NB4 (cell line): ENCODE measurements at places on chromosomes 7 and 10.

- peak; percentile 58 for DNase-seq
Measured at GRCh38 chr7:12638851-12639456, 48.5 kb upstream of the ARL4A start.

DNA sequence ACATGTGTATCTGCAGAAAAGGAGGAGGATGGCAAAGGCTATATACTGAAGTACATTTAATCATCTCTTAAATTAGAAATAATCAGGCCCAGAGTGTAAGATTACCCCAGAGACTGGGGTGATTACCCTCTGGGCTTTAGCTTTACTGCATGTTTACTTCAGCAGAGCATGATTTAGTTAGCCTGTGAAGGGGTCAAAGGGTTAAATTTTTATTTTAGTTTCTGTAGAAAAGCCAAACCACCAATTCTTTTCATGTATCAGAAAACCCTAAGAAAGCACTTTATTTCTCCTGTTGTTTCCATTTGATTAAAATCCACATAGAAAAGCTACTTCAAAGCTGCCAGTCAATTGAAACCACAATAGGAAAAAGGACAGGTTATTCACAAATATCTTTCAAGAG is 101.5 kb upstream of the LSM8 start:
- DNase-seq = no peak

DNA sequence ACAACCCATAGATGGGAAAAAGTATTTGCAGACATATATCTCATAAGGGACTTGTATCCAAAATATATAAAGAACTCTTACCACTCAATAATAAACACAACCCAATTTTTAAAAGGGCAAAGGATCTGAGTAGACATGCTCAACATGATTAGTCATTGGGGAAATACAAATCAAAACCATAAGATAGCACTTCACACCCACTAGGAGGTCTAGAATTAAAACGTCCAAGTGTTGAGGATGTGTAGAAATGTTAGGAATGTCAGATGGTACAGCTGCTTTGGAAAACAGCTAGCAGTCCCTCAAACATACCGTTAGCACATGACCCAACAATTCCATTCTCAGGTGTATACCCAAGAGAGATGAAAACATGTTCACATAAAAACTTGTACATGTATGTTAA is 8.3 kb downstream of the PSTK start:
- DNase-seq = no peak

DNA sequence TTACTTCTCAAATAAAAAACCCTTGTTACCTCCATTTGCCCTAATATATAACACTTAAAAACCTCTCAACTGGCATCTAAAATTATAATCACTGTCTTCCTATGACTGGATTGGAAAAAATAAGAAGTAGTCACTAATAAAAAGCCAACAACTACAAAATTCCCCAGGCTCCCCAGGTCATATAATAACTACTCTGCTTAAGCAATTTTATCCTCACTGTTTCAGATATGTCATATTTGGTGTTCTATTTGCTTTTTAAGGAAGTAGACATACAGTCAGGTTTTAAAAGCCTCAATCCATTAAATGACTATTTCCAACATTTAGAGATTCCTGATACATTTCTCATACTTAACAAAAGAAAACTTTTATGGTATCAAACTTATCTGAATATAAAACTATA is 2.4 kb downstream of the H2AZ2 start:
- DNase-seq = peak; percentile 56

GRCh38 chr10:52436664-52437063 is 122.6 kb downstream of the DKK1 start:
- DNase-seq = no peak

- no peak for DNase-seq
Measured at GRCh38 chr7:98214811-98215321, 3.6 kb downstream of the BHLHA15 start.

DNA sequence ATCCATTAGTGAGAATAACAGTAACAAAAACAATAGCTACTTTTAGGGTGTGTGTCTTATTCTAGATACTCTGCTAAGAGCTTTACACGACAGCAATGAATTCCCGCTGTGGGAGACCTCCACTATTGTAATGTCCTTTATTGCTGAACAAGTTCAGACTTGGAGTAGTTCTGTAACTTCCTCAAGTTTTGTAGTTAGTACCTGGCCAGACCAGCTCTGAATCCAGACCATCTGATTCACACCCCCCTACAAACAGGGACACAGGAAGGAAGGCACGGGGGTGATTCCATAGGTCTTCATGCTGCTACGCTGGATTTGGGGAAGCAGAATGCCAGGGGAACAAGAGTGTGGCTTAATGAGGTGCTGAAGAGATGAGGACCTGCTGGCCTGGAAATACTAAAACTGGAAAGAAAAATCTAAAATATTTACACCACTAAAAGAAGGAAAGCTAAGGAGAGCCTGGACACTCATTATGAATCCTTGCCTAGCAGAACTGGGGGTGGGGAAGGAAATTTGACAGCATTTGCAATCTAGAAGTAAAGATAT is 194.6 kb upstream of the TMEM72 start:
- DNase-seq = no peak

- DNase-seq = no peak
Measured at GRCh38 chr10:91105269-91105668, 115.2 kb upstream of the PCGF5 start.

DNA sequence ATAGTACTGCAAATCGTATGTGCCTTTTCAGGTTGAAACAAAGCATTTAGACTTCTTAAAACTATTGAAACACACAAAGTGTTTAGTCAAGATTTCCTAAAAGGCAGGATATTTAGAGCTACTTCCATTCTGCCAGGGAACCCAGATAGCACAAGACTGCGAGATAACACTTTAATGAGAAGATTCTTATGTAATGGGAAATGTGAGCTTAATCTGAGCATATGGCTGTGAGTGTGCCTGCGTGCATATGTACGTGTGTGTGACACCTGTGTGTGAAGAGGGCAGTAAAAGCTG is 14.3 kb upstream of the JCAD start:
- DNase-seq = no peak

- DNase-seq = no peak
Measured at GRCh38 chr7:110888641-110889040, 202.3 kb upstream of the LRRN3 start.

DNA sequence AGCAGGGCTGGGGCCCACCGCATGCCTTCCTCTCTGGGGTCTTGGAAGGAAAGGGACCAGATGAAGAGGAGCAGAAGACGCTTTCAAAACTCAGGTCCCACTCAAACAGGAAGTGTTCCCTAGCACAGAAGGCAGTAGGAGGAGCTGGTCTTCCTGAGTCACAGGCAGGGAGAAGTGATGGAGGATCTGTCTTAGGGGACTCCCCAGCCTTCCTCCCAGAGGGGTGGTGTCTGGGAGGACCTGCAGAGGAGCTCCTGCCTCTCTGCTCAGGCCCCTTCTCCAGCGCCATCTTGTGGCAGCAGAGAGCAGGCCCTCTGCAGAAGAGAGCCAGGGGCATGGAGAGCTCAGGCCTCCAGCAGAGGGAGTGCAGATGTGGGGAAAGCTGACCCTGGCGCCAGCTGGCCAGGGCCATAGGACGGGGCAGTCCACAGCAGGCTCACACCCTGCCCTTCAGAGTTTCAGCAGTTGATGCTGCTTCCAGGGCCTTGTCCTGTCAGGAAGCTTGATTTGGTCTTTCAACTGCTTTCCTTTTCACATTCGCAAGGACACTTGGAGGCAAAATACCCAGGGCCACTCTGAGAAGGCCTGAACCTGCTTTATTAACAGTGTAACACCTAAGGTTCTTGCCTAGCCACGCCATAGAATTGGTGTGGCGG is 62.2 kb upstream of the TARP start:
- DNase-seq = peak; percentile 99

- DNase-seq = no peak
Measured at GRCh38 chr10:114706458-114707055, 48.5 kb upstream of the ABLIM1 start.

DNA sequence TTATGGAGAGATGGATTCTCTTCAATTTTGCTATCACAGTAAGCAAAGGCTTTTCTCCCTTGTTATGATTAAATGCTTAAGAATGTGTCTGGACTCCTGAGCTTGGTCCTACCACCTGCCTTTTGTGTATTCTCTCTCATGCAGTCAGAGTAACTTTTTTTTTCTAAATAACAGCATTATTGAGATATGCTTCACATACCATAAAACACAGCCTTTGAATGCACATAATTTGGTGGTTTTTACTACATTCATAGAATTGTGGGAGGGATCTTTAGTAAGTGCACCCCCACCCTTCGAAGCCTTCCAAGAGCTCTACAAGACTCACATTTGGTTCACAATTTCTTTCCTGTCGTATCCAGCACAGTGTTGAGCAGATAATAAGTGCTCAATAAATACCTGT is 175.5 kb downstream of the ADAM12 start:
- DNase-seq = no peak

DNA sequence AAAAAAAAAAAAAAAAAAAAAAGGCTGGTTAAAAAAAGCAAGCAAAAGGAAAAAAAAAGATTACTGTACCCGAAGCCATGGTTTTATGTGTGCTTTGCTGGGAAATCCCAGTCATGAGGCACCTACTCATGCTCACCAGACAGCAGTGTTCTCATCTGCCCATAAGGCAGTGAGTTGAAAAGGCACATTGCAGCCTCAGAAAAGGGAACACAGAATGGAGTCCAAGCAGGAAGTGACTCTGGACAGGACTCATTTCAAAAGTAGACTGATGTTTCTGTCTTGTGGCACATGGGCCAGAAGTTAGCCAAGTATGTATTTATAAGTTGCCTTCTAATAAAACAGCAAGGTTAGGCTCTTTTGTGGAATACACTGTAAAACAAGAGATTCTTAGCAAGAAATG is 40.2 kb downstream of the PDSS1 start:
- DNase-seq = peak; percentile 30

- DNase-seq = no peak
Measured at GRCh38 chr7:37601321-37601720, 82.2 kb upstream of the GPR141 start.

- DNase-seq = no peak
Measured at GRCh38 chr7:86747698-86748097, 104.0 kb downstream of the GRM3 start.

DNA sequence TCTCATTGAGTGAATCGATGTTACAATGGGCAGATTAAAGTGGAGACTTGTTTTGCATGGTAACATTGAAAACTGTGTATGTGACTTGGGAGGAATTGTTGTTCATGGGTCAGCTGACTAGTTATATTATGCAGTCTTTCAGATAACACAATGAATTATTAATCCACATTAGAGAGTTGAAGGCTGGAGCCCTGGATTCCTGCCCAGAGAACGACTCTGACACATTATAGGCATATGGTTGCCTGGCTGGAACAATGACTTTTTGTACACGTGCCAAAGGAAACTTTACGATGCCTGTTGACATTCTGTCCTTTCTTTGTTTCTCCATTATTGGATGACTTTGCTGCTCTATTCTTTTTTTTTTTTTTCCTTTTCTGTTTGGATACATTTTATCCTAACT is 52.3 kb upstream of the TMEM229A start:
- DNase-seq = no peak

- DNase-seq = no peak
Measured at GRCh38 chr7:33554046-33554445, 351.3 kb upstream of the BMPER start.

DNA sequence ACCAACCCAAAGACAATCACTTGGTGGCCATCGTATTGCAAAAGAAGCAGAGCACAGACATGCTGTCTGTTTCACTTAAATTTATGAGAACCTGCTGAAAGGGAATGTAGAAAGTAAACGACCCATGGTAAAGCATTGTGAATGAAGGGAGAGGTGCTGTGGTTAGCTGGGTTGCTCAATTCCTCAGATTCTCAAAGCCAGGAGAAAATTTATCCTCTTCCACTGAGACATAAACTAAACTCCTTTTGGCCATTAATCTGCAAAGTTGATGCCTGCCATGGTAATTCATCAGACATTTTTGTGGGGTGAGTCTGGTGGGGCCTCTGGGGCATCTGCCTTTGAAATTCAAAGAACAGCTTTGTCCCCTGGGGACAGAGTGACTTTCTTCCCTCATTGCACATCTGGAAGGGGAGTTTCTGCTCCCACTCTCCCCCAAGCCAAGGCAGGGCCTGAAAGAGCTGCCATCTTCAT is 951.0 kb downstream of the LRMDA start:
- peak; percentile 79 for DNase-seq

DNA sequence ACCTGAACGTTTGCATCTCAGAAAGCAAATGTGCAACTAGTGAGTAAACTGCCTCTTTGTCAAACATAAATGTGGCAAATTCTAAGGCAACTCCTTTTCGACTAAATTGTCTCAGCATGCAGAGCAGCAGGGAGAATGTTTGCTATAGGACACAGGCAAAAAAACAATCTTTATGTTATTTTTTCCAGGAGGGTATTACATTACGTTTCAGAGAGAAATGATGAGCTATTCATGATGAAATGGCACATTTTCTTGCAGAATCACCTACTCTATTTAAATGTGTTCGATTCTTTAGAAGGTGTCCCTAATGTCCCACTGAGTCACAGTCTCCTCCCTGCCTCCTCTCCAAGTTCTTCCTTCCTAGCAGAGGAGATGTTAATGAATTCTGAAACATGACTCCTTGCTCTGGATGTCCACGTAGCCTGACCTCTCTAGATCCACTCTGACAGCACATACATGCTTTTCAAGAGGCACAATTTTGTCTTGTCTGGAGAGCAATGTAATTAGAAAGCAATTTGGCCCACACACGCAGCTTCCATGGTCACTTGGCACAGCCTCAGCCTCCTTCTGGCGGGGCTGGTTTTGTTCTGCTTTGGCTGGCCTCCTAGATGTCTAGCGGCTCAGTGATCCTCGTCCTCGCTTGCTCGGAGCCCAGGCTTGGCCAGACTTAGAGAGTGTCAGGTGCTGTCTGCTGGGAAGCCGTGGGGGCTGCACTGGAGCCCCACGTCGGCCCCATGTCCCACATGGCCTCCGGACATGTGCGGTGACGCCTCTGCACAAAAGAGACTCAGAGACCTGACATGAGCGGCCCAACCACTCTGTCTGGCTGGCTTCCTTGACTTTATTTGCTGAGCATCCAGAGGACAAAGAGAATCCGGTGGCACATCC is 125.7 kb upstream of the ZNF438 start:
- no peak for DNase-seq

DNA sequence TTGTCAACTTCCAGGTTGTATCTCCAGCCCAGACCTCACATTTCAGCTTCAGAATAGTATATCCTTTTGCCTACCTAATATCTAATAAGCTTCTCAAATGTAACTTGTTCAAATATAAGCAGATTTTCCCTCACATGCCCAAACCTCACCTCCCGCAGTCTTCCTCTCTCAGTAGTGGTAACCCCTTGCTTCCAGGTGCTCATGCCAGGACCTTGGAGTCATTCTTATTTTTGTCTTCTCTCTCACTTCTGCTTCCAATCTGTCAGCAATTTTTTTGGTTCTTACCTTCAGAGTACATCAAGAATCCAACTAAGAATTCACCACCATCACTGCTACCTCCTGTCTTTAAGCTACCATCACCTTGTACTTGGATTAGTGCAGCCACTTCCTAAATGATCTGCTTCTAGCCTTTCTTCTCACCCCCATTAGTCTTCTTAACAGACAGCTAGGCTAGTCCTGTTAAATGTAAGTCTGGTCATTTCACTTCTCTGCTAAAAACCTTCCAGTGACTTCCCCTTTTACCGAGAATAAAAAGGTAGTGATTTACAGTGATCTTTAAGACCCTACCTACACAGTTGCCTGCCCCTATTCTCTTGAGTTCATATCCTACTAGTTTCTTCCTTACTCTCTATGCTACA is 14.0 kb downstream of the ANKIB1 start:
- peak; percentile 18 for DNase-seq

GRCh38 chr7:137925091-137925490 is 76.8 kb downstream of the CREB3L2 start:
- DNase-seq = no peak

GRCh38 chr7:74013539-74014272 is 14.3 kb upstream of the ELN start:
- no peak for DNase-seq
